ENCODE measurements at places on chromosomes 7 and 10.

GRCh38 chr10:129963641-129964501 lies at the start of gene EBF3:
Gene EBF3, minus strand, starts transcription at chr10:129964274. Its CDS starts 506 bp downstream, at chr10:129963768.
- ATAC-seq: peak; percentile 85

GRCh38 chr7:41916450-41916927 lies 213.6 kb upstream of the INHBA start:
- peak; percentile 94 for ATAC-seq

DNA sequence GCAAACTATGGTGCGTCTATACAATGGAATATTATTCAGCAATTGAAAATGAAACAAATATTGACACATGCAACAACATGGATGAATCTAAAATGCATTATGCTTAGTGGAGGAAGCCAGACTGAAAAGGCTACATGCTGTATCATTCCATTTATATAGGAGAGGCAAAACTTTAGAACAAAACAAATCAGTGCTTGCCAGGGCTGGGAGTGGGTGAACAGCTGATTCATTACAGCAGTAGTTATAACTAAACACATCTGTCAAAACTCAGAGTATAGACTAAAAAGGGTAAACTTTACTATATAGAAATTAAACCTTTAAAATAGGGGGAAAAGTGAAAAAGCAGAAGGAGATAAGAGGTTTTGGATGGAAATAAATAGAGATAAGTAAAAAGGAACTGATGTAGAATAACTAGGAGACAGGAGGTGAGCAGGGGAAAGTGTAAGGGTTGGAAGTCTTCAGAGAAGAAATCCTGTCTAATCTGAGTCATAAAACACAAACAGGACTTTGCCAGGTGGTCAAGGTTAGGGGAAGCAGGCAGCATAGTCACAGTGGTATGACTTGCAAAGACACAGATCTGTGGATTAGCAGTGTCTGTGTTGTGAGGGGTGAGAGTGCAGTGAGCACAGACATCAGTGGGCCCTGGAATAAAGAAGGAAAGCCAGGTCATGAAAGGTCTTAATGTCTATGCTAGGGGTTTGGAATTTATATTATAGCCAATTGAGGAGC lies 349.8 kb downstream of the PHTF2 start:
- no peak for ATAC-seq

DNA sequence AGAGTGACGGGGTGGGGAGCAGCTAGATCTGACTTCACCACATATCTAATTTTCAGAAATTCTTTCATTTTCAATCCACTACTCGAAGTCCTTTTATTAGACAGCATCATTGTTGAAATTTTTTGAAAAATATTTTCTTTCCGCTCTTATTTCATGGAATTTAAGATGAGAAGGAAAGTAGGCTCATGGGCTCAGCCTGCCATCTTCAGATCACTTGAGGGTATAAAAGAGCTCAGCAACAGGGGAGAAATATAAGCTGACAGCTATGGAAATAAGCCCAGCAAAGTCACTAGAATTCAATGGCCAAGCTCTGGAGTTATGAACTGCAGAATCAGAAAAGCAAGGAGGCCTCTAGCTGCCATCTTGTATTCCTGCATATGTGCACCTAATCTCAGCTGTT lies 389.1 kb downstream of the XPNPEP1 start:
- no peak for ATAC-seq

- ATAC-seq: no peak
These were observed 1003.9 kb downstream of the SORCS3 start for GRCh38 chr10:105644978-105645377.

DNA sequence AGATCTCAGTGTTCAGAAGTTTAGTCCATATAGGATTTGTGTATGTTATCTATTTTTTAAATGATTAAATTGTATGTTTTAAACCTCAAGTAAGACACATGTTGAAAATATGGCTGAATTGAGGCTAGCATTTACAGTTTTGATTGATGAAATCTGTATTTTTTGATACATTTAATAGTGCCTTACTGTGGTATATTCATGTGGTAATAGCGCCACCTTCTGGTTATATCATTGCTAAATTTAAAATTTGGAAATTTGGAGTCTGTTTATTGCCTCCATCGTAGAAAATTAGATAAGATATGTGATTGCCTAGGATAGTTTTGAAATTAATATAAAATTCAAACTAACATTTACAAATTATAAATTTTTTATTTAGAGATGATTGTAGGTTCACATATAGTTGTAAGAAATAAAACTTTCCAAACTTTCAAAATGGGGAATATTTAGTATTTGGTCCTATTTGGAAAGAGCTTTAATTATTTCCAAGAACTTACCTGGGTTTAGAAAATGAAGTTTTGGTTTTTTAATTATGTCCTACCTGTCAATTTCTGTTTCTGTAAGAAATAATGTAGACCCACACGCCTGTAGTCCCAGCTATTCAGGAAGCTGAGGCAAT lies 19.1 kb upstream of the ARMS2 start:
- ATAC-seq: no peak

GRCh38 chr7:78178319-78178718 lies 379.7 kb downstream of the PHTF2 start:
- no peak for ATAC-seq

GRCh38 chr7:13992596-13992964 lies 3.1 kb upstream of the ETV1 start:
- ATAC-seq: no peak

DNA sequence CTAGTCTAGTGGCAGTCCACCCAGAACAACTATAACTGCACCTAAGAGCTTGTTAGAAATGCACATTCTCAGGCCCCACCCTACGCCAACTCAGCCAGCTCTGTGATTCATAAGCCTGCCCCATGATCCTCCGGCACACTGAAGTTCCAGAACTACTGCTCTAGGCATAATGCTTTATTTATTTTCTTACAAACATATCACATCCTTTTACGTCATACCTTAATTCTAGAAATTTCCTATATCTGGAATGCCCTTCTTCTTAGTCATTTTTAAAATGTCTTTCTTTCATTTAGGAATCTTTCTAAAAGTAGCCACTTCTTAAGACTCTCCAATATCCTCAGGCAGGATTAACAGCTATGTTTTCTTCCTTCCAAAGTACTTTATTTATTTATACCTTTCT lies 480.1 kb downstream of the INHBA start:
- ATAC-seq: no peak
